Right renal pelvis (tissue), 4 donors: ENCODE measurements at places on chromosomes 4 and X.

- DNase-seq, result no peak
These were observed 3.6 kb downstream of the SH3BGRL start for GRCh38 chrX:81205551-81205950.

DNA sequence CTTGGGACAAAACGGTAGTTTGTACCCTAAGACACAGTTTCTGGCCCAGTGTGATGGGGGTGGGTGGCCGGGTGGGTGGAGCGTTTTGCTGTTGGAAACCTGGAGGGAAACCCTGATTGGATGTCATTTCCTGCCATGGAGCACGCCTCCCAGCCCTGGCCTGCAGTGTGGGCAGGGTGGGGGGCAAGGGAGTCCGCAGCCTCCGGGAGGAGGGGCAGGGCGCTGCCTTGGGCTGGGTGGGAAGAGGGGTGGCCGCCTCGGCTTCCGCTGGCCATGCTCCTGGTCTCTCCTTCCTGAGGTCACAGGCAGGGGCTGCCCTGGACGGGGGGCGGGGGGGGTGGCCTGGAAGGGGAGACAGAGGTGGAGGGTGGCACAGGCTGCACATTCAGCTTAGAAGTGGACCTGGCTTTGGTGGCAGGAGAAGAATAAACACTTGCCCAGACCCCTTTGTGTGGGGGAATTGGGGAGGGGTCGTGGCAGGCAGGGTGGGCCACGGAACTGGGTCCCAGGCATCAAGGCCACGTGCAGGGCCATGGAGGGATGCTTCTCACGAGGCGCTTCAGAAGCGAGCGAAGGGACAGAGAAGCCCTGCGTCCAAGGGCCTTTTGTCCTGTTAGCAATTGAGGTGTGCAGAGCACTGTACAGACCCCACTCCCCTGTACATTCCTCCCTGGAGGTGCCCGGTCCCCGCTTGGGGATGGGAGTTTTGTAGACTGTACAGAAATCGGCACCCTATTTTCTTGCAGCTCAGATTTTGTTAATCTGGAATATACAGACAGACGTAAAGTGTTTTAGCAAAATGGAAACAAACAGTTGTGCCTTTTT, 6.2 kb downstream of the NAT8L start:
- no peak for DNase-seq

DNA sequence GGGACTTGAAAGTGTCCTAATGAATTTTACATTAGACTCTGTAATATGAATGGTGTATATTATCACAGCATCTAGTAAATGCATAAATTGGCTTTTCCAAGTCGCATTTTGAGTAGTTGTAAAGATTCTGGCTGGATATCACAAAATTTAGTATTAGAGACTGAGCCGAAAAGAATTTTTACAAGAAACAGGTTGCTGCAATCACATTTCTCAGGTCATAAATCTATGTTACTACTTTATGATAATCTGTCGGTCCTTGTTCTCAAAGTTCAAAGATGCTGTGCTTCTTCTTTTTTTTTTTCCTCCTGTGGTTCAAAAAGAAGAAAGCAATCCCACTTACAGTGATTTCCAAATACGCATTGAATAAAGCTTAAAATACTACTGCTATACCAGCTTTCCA, 253.4 kb downstream of the KCNIP4 start:
- DNase-seq, result no peak

GRCh38 chrX:23382572-23382971, 47.9 kb downstream of the PTCHD1 start:
- DNase-seq, result no peak

DNA sequence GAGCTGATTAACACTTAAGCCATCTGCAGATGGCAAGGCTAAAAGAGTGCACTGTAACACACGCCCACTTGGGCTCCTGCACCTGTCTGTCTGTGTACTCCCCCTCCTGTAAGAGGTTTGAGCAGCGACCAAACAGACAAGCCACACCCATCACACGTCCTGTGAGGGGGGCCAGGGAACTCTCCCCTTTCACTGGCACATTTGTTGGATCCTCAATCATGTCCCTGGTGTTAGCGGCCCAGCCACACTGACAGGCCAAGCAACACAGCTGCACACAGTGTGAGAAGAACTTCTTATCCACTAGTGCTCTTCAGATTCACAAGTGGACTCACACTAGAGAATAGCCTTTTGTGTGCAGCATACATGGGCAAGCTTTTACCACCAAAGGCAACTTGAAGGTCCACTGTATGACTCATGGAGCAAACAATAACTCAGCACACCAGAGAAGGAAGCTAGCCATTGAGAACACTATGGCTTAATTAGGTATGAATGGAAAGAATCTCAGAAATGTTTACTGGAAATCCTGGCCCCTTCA, 29.1 kb upstream of the UTP14A start:
- no peak for DNase-seq

DNA sequence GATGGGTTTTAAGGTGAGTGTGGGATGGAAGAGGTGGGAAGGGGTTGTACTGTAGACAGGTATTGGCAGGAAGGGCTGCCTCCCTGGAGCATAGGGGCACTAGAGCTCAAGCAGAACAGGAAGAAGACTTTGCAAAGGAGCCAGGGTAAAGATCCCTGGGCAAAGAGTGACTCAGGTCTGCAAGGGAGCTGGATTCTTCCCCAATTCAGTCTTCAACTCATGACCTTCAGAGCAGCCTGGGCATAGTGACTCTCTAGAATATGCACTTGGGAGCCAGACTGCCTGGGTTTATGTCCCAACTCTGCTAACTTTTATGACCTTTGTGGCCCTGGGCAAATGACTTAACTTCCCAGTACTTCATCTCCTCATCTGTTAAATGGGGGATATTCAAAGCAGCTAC, 4.0 kb downstream of the LONRF3 start:
- no peak for DNase-seq
